ENCODE measurements at places on chromosomes 16 and 17. TPM values are rescaled to one million over a fixed set of nuclear protein-coding genes. Genes with fewer than 3 reads are reported as not detected.
A peak's percentile ranks its signal among the peaks of the same experiment; 100 is the strongest.

DNA sequence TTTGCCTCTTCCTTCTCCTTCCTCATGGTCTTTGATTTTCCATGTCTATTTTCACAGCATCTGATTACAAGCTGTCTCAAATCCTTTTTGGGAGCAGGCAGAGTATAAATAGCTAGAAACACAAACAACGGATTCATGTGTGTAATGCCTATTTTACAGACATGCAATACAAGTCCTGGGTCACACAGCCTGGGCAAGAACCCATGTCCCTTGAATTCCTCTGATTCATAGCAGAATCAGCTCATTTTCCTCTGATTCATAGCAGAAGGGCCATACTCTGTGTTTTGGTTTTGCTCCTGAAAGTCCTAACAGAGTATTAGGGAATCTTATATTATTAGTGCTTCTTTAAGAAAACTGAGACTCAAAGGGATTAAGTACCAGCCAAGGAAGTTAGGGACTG is 71.3 kb downstream of the IRX5 start:
- H3K4me1 ChIP-seq: no peaks in the 10 kb centered on the region
- no peak overlapping the region for H3K27ac ChIP-seq
- no peaks in the 10 kb centered on the region for H3K27me3 ChIP-seq
- no peak overlapping the region for H3K4me3 ChIP-seq

KRT40 gene
- total RNA-seq: 0.09 TPM

- no peak overlapping the region for H3K27ac ChIP-seq
- no peak for DNase-seq
- H3K27me3 ChIP-seq: no peaks in the 10 kb centered on the region
- no peaks in the 10 kb centered on the region for H3K36me3 ChIP-seq
- H3K4me1 ChIP-seq: peaks cover 30% of the 10 kb centered on the region
- no peak overlapping the region for H3K4me3 ChIP-seq
Observed at GRCh38 chr17:78179372-78179771, 7.5 kb downstream of the TK1 start.

CPHXL gene
- not detected for total RNA-seq

PGS1 gene
- total RNA-seq: 15.8 TPM

B4GALNT2 gene
- not detected for total RNA-seq

DNA sequence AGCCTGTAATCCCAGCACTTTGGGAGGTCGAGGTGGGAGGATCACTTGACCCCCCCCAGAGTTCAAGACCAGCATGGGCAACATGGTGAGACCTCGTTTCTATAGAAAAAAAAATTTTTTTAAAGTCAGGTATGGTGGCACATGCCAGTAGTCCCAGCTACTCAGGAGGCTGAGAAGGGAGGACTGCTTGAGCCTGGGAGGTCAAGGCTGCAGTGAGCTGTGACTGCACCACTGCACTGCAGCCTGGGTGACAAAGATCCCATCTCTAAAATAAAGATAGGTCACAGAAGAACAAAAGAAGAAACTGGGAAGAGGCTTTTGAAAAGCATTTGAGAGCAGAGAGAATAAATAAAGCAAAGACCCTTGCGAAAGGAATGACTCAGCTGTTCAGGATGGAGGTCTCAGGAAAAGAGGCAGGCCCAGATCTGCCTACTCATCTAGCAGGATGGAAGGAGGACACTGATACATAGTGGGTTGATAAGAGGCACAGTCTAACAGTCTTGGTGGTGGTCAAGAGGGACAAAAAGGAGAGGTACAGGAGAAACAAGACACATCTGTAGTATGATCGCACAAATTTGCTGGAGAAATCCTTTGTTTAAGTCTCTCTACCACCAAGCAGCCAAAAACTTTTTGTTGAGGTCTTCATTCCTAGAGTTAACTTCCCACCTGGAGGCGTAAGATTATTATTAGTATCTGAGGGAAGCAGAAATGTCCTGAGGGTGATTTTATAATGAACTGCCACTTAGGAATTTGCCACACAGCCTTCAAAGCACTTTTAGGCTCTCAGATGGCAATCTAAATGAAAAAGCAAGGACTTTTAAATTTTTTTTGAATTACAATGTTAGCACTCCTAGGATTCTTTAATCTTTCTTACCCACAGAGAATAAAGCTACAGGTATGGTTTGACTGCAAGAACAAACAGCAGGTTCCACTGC is 17.6 kb downstream of the ZSWIM7 start:
- no peak overlapping the region for H3K27ac ChIP-seq
- H3K27me3 ChIP-seq: no peaks in the 10 kb centered on the region
- no peaks in the 10 kb centered on the region for H3K4me1 ChIP-seq
- no peak overlapping the region for H3K4me3 ChIP-seq
- no peak for DNase-seq
- H3K36me3 ChIP-seq: no peaks in the 10 kb centered on the region

KRT32 gene
- not detected for total RNA-seq

SLC52A1 gene
- total RNA-seq: not detected

DNA sequence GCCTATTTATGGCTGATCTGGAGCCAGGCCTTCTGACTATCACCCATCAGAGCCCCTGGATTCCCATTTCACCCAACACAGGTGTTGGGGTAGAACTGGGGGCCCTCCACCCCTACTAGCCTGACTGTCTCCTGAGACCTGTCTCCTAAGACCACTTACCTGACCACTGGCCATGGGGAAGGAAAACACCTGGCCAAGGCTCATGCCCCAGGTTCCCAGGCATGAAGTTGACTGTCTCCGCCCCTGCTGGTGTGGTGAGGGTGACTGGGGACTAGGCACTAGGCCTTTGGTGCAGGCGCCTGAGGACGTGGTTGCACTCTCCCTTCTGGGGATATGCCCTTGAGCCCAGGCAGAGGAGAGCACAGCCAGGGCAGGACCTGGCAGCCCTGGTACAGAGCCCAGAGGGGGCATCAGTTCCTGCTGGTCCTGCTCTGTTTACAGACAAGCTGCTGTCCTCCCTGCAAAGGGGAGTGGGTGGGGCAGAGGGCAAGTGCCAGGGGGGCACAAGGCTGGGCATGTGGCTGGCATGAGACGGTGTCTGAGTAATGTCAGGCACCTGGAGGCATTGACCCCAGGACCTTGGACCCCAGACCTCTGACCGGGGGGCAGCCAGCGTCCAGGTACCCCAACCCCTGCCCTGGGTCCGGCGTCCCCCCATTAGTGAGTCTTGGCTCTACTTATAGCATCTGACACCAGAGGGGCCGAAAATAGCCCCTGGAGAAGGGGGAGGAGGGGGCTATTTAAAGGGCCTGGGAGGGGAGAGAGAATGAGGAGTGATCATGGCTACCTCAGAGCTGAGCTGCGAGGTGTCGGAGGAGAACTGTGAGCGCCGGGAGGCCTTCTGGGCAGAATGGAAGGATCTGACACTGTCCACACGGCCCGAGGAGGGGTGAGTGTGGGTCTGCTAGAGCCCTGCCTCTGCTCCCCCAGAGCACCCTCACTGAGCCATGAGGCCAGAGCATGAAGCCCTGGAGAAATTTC is at the start of gene TCAP:
TSS of gene TCAP (plus strand) at position 769 of the 981 bp plus-strand sequence. CDS start at position 780, 11 bp downstream.
- H3K27me3 ChIP-seq: no peaks in the 10 kb centered on the region
- no peak within 1 kb of the TSS for H3K27ac ChIP-seq
- no peak for DNase-seq

TRPV3 gene
- 0.53 TPM for total RNA-seq

DNA sequence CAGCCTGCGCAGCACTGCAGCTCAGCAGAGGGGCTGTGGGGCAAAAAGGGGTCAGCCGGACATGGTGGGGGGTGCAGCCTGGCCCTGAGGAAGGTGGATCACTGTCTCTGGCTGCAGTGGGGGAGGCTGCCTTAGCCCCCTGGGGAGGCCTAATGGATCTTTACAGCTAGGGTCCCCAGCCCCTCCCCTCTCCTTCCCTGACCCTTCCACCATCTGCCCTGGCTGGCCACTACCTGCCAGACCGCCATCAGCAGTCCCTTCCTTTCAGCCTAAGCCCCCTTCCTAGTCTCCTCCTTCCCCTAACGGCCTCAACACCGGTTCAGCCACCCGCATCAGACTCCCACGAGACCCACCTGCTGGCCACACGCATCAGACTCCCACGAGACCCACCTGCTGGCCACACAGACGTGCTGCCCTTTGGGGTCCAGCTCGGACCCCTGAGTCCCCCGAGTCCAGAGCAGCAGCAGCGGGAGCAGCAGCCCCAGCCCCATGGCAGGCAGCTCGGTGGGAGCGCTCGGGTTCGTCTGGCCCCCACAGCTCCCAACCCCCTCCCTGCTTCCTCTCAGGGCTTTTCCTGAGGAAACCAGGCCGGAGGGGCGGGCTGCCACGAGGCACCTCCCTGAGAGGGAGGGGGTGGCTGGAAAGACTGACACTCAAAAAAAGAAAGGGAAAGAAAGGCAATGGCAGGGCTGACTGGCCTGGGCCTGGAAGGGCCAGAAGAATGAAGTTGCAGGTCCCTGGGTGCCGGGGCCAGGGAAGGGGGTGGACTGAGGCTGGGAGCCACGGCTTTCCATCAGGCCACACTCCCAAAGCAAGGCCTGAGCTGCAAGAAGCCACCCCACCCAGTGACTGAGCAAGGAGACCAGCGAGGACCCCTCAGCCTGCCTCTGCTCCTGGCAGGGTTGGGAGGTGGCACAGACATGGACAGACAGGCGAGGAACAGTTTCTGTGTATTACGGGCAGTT is at the start of gene SCARF1:
TSS of gene SCARF1 (minus strand) at position 526 of the 965 bp plus-strand sequence. CDS start at position 491, 35 bp downstream.
- H3K27ac ChIP-seq: peak within 1 kb of the TSS; percentile 33
- H3K27me3 ChIP-seq: no peaks in the 10 kb centered on the region
- peaks cover 20% of the 10 kb centered on the region for H3K4me1 ChIP-seq

PRSS22 gene
- 9.5 TPM for total RNA-seq

KCTD11 gene
- 6.1 TPM for total RNA-seq

COTL1 gene
- total RNA-seq: 13.1 TPM

GRCh38 chr17:19578545-19578944 is 44.9 kb downstream of the SLC47A1 start:
- H3K27me3 ChIP-seq: peaks cover 5% of the 10 kb centered on the region
- H3K36me3 ChIP-seq: no peaks in the 10 kb centered on the region
- H3K27ac ChIP-seq: no peak overlapping the region

- DNase-seq: no peak
- H3K36me3 ChIP-seq: no peaks in the 10 kb centered on the region
- no peak overlapping the region for H3K27ac ChIP-seq
- no peak overlapping the region for H3K4me3 ChIP-seq
Observed at GRCh38 chr17:47741109-47741792, 8.2 kb downstream of the TBX21 start.

GRCh38 chr17:34218748-34219147 is 36.3 kb upstream of the CCL2 start:
- H3K36me3 ChIP-seq: no peaks in the 10 kb centered on the region
- H3K4me1 ChIP-seq: no peaks in the 10 kb centered on the region
- H3K27ac ChIP-seq: no peak overlapping the region

DNA sequence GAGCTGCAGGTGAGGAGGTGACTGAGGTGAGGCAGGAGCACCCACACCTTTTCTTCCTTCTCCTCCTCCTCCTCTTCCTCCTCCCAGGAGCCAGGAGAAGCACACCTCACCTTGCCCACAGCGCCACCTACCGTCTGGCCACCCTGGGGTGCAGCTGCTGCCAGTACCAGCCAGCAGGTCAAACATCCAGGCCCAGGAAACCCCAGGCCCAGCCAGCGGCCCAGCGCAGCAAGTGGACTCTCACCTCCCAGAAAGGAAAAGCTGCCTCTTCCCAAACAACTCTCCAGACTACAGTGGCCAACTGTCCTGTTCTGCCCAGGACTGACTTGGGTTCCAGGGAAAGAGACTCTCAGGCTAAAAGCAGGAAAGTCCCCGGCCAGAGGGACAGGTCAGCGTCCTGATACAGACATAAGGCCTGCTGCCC is 22.7 kb downstream of the PEMT start:
- peak; percentile 82 for DNase-seq
- no peaks in the 10 kb centered on the region for H3K36me3 ChIP-seq
- peaks cover 30% of the 10 kb centered on the region for H3K4me1 ChIP-seq
- no peak overlapping the region for H3K4me3 ChIP-seq

CLEC10A gene
- 0.37 TPM for total RNA-seq

GRCh38 chr16:31386157-31386984 is 6.8 kb upstream of the ITGAD start:
- H3K36me3 ChIP-seq: no peaks in the 10 kb centered on the region
- DNase-seq: no peak
- H3K4me3 ChIP-seq: no peak overlapping the region
- no peaks in the 10 kb centered on the region for H3K27me3 ChIP-seq
- peaks cover 9% of the 10 kb centered on the region for H3K4me1 ChIP-seq

GRCh38 chr17:30173649-30174048 is 57.0 kb downstream of the NSRP1 start:
- no peaks in the 10 kb centered on the region for H3K27me3 ChIP-seq
- H3K27ac ChIP-seq: no peak overlapping the region
- H3K36me3 ChIP-seq: no peaks in the 10 kb centered on the region
- no peak for DNase-seq

DNA sequence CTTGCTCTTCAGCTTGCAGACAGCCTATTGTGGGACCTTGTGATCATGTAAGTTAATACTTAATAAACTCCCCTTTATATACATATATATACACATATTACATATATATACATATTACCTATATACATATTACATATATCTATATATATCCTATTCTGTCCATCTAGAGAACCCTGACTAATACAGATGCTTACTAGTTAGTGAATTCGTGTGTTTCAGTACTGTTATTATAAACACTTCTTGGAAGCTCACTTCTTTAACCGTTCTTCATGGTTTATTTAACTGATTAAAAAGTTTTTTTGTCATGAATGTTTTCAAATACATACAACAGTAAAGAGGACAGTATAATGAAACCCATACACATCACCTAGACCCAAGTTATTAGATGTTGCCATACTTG is 12.6 kb downstream of the ORC6 start:
- H3K27me3 ChIP-seq: no peaks in the 10 kb centered on the region
- no peak overlapping the region for H3K27ac ChIP-seq
- H3K4me3 ChIP-seq: no peak overlapping the region
- H3K4me1 ChIP-seq: no peaks in the 10 kb centered on the region
- H3K36me3 ChIP-seq: no peaks in the 10 kb centered on the region

DNA sequence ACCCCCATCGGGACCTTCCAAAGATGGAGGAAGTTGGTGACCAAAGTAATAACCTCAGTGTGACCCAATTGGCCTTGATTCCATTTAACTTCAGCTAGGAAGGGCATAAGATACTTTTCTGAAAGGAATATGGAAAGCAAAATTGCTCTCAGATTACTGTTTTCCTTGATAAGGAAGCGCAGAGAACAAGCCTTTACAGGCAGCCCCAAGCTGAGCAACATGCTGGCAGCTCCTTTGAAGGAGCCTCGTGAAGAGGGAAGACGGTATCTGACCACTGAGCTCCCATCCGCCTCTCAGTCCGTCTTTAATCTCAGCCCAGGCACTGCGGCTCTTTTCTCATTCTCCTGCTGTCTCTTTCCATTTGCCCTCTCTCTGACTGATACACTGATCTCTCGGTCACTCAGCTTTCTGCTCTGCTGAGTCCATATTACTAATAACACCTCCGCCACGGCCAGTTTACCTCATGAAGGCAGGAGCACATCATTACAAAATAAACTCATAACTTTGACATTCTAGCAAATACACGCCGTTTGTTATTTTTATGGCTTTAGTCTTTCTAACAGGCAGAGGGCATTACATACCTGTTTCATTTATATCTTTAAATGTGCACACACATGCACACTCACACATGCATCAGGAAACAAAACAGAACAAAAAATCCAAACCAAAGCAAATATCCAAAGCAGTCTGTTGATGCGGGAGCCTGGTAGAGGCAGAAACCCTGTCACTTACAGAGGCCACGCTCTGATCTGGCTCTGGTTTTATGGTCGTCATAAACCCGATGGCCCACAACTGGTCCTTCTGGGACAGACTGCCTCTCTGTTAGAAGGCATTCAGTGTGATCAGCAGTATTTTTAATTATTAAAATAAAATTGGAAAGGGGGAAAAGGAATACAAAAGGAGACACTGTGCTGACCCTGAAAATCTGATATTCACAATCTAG is 183.2 kb downstream of the AATF start:
- DNase-seq: no peak
- H3K4me1 ChIP-seq: no peaks in the 10 kb centered on the region
- H3K36me3 ChIP-seq: no peaks in the 10 kb centered on the region
- H3K27me3 ChIP-seq: no peaks in the 10 kb centered on the region
- H3K4me3 ChIP-seq: no peak overlapping the region

Measured in pancreas (tissue), 10 donors.